ENCODE measurements at places on chromosomes 1 and 21.

DNA sequence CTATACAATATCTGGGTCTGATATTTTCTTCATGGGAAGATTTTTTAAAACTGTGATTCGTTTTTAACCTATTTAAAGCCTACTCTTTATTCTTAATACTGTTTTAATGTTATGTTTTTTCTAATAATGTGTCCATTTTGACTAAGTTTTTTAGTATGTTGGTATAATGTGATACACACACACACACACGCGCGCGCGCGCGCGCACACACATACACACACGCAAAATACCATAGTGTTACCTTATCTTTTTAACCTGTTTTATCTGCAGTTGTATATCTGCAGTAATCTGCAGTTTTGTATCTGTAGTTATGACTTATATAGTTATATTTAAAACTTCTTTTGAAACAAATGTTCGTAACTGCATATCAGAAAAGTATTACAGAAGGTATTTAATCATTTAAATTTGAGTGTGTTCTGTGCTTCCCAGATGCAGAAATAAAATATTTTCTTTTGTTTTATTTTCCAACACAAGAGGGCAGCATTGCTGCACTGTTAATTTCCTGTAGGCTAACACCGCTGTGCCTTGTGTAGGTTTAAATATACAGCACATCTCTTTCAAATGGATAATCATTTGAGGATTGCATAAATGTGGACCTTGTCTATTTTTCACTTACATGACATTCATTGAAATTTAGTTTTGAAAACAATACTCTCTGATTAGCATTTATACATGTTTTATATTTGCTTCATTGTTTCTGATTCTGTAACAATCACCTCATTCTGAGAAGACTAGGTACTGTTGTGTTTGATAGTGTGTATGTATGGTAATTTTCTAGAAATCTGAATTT is 166.1 kb downstream of the PDE4B start:
- DNase-seq, result peak; percentile 38

DNA sequence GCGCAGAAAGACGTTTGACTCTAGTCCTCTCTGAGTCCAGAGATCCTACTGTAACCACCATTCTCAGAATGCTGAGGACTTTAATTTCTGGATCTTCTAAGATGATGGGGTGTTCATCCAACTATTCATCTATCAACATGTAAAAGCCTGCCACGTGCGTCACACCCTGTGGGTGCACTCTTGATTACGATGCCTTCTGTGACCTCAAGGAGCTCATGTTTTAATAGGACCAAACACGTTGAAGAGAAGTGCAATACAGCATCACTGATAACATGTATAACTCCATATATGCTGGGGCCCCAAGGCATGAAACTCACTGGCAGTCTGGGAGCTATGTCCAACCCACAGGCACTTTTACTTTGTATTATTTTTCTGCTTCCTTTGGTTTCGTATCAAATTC is 19.0 kb downstream of the KIAA0040 start:
- DNase-seq, result no peak

- DNase-seq, result no peak
These were observed 78.2 kb downstream of the MAP3K7CL start for GRCh38 chr21:29208682-29209059.

GRCh38 chr1:54850069-54850730 is 36.8 kb downstream of the DHCR24 start:
- DNase-seq, result peak; percentile 91

- DNase-seq, result no peak
These were observed 37.8 kb upstream of the ZNF326 start for GRCh38 chr1:89957107-89957506.

DNA sequence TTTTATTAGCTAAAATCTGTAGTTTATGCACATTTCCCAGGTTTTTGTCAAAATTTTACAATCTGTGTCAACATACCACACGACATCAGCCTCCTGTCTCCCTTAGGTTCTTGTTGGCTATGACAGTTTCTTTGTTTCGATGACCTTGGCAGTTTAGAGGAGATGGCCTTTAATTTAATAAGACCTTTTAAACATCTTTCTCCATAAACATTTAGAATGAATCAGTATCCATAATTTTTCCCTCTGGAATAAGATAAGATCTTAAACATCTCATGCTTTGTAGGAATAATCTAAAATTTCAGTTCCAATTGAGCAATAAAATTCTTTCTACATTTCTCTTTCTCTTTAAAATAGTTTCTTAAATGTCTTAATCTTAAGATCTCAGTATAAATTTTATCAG is 28.7 kb upstream of the DYRK1A start:
- DNase-seq, result no peak

DNA sequence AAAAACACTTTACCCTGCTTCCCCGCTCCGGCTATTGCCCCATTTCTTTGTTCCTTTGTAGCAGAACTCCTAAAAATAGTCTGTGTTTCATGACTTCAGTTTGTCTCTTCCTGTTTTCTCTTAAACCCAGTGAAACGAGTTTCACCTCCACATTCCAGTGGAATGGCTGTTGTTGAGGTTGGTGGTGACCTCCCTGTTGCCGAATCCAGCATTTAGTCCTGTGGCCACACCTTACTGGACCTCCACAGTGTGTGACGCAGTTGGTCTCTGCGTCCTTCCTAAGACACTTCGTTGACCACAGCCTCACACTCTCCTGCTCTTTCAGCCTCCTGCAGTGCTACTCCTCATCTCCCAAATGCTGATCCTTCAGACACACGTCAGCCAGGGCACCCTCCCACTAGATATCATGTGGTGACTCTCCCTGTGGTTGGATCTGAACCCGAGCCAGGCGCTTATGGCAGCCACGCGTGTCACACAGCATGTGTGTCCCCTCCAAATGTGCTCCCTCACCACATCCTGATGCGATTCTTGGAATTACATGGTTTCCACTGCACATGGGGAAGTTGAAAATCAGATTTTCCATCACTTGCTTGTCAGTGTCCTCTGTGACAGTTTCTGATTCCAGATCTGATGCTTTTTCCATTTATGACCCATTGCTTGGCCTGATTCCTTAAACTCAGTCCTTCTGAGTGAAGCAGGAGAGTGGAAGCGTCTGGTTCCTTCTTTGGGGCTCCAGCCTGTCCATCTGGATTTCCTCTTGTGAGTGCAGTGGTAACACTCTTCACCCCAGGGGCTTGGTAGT is 99.1 kb upstream of the ARTN start:
- DNase-seq, result peak; percentile 54

GRCh38 chr1:227434808-227435444 is 116.6 kb upstream of the CDC42BPA start:
- no peak for DNase-seq

DNA sequence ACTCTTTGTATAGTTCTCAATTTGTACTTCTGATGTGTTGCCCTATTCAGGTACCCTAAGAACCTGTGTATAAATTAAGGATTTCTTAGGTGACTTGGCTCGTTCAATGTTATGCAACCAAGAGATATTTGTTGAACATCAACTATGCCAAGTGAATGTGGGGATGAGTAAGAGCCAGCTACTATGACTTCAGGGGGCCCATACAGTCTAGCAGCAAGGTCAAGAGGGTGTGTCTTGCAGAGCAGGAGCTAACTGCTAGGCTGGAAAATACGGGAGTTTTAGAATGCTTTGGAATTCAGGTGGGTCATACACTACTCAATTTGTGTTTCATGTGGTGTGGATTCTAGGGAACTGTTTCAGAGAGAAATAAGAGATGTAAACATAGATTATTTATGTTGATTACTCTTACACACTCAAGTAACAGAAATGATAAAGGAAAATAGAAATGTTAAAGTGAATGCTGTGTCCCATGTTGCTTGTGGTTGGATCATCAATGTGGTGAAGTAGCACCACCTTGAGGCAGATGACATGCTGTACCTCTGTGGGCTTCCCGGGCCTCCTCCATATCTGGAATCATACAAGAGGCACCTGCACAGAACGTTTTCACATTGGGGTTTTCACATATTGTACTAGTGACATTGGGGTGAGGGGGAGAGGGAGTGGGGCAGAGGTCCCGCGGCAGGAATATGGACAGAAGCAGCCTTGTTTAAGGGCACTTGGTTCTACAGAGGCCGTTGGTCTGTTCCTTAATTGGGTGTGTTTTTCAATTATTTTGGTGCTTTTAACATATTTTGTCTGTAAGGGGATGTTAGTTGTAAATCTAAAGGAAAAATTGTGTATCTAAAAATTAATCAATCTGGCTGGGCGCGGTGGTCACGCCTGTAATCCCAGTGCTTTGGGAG is 12.4 kb downstream of the ARPC5 start:
- peak; percentile 81 for DNase-seq

All from renal cortical epithelial cell (primary cell).